ENCODE measurements at places on chromosomes 1 and 21.

- DNase-seq: no peak
Measured at GRCh38 chr1:1758059-1758621, 20.1 kb downstream of the NADK start.

DNA sequence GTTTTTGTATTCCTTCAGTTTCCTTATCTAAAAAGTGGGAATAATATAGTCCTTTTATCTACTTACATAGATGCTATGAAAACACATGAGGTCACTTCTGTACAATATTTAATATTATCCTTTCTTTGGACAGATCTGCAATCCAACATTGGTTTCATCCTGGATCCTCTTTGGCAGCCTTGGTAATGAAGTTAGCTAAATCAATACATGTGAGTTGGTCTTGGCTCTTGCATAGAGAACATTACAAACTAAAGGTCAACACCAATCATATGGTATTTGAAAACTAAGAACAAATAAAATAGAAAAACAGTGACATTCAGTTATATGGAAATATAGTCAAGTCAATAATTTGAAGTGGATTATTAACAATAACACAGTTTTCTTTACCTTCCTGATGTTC, 3.2 kb upstream of the EDEM3 start:
- DNase-seq: no peak

DNA sequence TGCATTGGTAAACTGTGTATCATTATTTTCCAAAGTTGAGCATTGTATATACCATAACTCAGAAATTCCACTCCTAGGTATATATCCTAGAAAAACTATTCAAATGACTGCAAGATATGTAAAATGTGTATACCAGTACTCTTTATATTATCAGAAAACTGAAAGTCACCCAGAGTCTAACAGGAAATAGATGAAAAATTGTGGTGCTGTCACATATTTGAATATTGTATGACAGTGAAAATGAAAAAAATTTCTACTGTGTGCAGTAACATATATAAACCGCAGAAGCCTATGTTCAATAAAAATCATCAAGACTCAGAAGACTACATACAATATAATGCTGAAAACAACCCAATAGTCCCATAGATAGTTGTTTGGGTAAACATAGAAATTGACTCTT, 74.4 kb upstream of the LYPLAL1 start:
- DNase-seq: no peak

GRCh38 chr1:167541610-167542009, 12.0 kb downstream of the CREG1 start:
- DNase-seq: no peak

DNA sequence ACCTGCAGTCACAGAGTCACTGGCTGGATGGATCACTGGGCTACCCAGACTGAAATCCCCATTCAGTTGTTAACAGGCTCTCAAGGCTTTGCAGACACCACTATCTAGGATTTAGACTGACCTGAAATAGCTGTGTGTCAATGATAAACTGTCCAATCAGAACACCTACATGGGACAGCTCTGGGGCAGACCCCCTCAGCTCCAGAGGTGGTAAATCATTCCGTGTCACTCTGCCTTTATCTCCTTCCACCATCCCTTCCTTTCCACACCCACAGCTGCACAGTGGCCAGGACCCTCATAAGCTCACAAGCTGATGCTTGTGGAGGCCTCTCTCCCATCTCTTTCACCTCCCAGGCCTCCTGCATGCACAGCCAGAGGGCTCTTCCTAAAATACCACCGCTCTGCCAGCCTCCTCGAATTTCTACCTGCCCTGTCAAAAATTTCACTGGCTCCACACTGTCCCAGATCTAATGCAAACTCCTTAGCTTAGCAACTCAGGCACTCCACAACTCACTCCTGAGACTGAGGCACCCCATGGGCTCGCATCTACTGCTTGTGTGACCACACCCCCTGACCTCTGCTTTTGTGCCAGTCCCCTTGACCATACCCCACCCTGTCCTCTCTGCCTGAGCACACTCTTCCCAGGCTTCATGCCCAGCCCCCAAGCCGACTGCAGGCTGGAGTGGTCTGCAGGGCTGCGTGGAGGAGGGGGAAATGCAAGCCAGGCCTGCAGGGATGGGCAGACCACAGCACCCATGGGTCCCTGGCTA, 5.8 kb downstream of the CAPZB start:
- no peak for DNase-seq

DNA sequence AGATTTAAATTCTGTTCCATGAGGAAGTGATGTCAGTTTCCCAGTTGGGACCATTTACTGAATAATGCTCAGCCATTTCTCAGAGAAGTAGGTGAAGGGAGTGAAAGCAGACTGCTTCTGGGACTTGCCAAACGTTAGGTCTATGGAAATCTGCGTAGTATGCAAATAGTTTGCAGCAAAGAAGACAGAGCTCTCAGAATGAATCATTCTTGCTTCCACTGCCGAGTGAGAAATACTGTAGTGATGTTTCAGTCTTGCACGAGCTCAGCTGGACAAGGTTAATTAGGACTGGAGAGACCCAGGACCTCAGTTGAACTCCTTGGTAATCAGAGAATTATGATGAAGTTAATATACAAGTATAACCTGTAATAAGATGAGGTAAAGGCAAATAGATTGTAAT, 317.7 kb upstream of the DAB1 start:
- no peak for DNase-seq

DNA sequence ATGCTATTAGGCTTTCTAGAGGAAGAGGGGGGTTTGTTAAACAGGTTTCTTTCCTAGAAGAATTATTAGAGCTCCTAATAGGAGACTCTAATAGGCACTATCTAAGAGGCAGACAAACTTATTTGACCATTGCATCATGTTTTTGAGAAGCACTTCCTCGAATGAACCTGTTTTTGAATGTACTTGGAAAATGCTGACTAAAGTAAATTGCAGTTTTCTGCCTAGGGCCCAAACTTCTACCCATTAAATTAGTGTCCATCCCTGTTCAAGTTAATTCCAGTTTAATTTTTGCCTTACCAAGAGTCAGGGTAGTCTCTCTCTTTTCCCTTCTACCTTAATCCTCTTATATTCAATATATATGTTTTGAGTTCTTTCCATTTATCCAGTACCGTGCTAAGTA, 1029.6 kb downstream of the TTLL7 start:
- DNase-seq: no peak

- DNase-seq: no peak
Measured at GRCh38 chr1:44068442-44068921, 37.2 kb upstream of the SLC6A9 start.

GRCh38 chr1:50976890-50977574, 7.0 kb downstream of the CDKN2C start:
- DNase-seq: peak; percentile 69

- no peak for DNase-seq
Measured at GRCh38 chr1:53366901-53367502, 39.1 kb upstream of the LRP8 start.

- peak; percentile 37 for DNase-seq
Measured at GRCh38 chr1:10665930-10666850, 130.3 kb downstream of the CASZ1 start.

DNA sequence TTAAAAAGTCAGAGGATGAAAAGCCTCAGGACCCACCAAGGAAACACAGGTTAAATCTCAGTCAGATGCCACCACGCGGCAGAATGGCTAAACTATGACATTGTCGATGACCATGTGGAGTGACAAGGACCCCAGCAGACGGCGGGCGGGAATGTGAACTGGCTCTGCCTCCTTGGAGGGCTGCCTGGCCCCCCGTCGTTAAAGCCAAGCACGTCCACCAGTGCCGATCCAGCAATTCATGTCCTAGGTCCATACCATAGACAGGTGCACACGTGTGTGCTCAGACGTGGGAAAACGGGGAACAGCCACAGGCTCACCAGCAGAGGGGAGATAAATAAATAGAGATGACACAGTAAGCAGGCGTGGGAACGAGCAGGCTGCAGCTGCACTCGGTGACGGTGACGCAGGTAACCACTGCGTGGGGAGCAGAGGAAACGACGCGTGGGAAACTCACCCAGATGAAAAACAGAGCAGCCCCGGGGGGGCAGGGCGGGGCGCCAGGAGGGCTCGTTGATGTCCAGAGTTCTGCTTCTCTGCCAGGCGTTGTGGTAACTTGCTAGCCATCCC, 28.3 kb upstream of the PCBP3 start:
- DNase-seq: no peak

DNA sequence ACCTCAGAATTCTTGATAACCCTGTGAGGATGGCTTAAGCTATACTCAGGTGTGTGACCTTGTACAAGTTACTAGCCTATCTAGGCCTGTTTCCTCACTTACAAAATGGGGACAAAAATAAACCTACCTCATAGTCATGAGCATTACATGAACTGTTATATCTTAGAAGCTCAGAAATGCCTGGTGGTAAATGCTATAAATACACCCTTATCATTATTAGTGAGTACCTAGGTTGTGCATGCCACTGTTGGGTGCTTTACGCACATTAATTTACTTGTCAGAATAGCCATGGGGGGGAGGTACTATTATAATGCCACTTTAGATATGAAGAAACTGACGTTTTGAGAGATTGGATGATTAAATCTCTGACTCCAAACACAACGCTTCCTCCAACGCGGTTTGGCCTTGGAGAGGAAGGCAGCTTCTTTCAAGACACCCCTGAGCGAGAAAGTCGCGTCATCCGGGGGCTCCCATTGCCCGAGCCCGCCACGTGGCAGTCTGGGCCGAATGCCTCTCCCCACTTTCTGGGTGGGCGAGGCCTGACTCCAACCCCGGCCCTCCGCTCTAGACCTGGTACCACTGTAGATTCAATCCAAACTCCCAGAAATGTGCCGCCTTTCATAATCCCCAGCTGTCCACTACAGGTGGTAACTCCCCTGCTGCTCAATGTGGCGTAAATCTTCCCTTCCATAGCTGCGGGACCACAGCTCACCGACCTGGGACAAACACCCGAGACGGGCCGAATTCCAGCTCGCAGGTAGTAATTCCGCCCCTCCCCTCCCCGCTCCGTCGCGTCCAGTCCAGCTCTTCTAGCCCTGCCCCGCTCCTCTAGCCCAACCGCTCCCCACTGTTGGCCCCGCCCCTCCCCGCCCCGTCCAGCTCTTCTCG, 771 bp upstream of the RAD54L start:
- DNase-seq: peak; percentile 48

DNA sequence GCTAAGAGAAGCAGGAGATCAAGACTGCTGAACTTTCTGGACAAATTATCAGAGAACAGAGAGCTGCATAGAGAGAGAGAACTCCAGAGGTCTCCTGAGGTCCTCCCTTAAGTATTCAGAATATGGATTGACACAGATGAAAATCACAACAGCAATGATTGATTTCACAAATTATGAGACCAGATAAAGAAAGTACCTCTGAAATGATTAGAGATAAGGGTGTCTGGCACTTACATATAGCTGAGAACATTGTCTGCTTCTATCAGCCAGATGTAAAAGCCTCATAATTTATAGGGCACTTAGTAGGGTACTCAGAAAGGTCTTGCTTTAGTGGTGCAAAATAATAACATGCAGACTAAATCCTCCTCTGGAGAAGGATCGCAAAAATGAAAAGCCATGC, 1301.8 kb downstream of the BRINP3 start:
- no peak for DNase-seq

DNA sequence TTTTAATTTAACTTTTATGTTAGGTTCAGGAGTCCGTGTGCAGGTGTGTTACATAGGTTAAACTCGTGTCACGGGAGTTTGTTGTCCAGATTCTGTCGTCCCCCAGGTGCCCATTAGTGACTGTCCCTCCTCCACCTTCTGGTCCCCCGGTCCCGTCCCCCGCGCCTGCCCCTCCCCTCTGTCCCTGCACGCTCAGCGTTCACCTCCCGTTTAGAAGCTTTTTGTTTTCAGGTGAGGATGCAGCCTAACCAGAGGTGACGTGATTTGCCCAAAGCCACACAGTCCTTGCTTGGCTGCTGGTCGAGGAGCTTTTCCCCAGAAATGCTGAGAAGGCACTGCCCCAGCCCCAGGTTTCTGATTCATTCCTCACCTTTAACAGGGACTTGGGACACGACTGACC, 844 bp downstream of the C1orf146 start:
- no peak for DNase-seq

Data from NCI-H226 (cell line).